ENCODE measurements at places on chromosomes 1 and 21.

GRCh38 chr1:69650779-69651178 lies 83.1 kb downstream of the LRRC7 start:
- DNase-seq, result no peak

DNA sequence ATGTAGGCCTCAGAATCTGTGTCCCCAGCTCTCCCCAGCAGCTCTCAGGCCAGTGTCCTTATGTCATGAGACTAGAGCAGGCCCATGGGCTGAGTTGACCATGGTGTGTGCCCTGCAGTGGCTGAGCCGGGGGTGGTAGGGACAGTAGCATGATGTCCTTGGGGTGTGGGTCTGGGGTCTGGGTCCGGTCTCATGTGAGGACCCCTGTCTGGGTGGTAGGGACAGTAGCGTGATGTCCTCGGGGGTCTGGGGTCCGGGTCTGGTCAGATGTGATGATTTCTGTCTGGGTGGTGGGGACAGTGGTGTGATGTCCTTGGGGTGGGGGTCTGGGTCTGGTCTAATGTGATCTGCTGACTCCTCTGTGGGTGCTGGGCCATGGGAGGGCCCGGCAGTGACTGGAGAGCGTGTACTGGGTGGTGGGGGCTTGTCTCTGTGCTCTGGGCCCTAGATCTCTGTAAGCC lies 64.5 kb downstream of the OBSCN start:
- no peak for DNase-seq

- DNase-seq, result no peak
These were observed 997 bp downstream of the IFNAR2 start for GRCh38 chr21:33230545-33231324.

- no peak for DNase-seq
These were observed 38.2 kb upstream of the PARP1 start for GRCh38 chr1:226446094-226446493.

DNA sequence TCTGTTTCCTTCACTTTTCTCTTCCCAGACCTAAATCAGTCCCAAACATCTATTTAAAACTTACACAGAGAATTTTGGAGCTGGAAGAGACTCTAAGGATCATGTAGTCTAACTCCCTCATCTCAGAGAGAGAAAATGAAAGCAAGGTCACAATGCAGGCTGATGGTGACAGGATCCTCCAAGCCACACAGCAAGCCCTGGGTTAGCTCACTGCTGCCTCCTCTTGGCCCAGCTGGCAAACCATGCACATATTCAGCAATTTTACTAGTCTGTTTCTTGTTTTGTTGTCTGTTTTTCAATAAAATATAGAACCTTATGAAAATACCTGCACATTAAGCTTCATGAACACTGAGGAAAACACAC lies 27.7 kb upstream of the LY9 start:
- no peak for DNase-seq

DNA sequence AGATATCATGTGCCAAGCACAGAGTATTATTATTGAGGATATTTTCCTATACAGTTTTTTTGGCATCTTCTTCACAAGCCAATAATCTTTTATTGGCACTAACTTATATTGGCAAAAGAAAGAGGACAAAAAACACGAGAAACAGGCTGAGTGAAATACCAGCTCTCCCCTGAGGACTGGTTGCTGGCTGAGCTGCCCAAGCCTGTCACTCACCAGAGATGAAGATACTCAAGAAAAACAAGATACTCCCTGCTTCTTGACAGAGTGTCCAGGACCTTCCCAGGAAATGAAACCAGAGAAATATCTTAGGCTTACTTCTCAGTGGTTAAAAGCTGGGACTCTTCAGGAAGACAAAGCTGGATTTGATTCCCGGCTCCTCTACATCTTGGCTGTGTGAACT lies 35.9 kb upstream of the ATP1B1 start:
- no peak for DNase-seq

DNA sequence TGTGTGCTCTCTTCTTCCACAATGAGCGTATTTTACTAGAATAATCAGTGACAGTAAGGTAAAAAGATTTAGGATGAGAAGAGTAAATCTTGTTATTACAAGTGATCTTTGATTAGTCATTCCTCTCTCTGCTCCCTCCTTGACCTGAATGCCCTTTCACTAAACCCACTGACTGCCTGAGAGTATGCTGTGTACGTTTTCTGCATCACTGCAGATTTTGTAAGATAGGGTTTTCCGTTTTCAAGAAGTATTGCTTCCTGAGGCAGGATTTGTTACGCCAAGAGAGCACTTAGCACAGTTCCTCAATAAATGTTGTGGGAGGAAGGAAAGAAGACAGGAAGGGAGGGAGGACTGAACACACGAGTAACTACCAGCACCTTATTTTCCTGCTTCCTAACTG lies 7.7 kb upstream of the LAMB3 start:
- no peak for DNase-seq

DNA sequence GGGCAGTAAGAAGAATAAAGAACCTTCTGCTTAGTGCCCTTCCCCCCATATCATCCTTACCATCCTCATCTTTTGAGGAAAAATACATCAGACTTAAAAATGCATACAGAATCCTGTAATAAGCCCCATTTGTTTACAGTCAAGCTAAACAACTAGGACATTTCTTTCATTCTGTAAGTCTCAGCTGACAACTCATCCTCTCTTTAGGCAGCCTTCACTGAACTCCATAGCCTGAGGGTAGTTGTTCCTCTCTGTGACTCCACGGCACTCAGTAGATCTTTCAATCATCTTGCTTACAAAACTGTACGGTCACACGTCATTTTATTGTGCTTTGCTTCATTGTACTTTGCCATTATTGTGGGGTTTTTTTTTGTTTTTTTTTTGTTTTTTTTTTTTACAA lies 82.5 kb downstream of the NRIP1 start:
- no peak for DNase-seq

- DNase-seq, result no peak
These were observed 41.0 kb downstream of the VANGL1 start for GRCh38 chr1:115682792-115683191.
